GM04504 (cell line): ENCODE measurements at places on chromosomes 3 and 15.

DNA sequence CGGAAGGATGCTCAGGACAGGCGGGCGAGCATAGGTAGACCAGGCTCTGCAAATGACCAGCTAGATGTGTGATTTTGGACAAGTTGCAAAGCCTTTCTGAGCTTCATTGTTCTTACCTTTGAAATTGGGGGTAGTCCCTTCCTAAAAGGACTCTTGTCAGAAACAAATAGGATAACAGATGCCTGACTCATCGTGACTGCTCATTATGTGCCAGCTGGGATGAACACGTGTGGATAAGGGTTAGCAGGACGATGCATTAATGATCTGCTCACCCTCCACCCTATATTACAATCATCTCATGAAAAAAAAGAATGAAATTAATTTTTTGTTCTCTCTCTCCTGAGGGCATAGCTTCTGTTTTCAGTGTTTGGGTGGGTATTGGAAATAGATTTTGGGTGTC lies 223.4 kb downstream of the NR2F2 start:
- DNase-seq: no peak

DNA sequence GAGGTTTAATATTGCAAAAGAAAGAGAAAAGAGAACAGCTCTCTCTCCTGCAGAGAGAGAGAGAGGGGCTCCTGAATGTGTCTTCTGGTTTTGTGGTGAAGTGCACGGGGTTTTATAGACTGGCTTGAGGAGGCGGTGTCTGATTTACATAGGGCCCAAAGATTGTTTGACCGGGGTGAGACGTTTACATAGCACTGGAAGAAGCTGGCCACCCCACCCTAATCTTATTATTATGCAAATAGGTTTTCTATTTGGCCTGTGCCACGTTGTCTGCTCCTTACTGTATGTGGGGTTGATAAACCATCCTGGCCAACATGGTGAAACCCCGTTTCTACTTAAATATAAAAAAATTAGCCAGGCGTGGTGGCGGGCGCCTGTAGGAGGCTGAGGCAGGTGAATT lies 268.6 kb downstream of the SV2B start:
- DNase-seq: no peak

GRCh38 chr15:20341901-20342600 lies 199.5 kb downstream of the GOLGA6L6 start:
- DNase-seq: no peak

GRCh38 chr3:129417326-129417725 lies 11.1 kb downstream of the EFCAB12 start:
- DNase-seq: no peak

DNA sequence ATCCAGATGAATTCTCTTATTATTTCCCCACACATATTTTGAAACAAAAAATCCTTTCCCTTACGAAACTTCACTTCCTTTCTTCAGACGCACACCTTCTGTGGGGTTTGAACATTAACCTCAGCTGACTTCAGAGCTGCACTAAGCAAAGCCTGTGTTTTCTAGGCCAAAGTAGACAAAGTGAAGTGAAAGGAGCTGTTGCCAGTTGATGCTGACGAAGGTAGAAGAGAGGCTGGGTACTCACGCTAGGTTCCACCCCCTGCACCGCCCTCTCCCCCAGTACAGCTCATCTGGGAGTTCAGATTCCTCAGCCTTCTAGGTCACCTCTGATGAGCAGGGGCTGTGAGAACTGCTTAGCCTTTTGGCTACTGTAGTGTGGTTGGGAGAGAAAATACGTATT lies 24.1 kb downstream of the DUT start:
- DNase-seq: no peak

DNA sequence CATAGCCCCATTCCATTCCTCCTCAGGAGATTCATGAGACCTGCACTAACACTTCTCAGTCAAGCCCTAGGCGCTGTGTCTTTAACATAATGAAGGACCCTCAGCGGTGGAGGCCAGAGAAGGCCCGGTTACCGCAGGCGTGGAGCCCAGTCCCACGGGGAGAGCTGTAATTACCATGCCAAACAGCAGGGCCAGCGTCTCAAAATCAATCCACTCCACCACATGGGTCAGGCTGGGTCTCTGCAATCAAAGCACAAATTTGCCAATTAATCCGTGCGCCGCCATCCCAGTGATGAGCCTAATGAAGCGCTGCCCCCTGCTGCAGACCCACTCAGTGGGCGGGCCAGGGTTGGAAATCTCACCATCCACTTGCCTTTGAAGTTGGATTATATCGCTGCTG lies 109.7 kb downstream of the OCA2 start:
- no peak for DNase-seq

DNA sequence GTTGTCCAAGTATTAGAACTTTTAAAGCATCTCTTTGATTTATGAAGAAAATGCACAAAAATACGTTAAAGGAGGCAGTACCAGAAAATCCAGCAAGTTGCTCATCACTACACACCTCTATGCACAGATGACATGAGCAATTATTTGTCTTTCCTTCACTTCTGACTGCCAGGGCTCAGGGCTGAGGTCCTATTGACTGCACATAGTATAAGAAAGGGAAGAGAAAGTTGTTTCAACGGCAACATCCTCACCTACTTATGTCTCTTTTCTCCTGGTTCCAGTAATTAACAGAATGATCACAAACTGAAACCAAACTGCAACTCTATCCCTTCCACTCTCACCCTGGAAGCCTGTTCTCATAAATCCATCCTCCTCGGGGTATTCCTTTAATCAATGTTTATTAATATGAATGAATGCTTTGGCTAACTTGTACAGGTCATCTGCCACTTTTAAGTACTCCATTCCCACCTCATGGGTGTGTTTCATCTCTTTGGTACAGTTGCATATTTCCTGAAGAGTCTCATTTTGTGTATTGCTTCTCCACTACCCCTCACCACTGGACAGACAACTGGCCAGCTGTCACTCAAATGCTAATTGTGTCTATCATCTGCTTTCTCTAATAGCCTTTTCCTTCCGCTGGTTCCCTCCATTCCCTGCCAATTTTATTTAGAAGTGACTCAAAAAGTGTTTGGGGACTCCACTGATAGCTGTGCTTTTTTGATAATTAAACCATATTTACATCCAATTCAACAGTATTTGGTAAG lies 34.5 kb downstream of the RAB27A start:
- DNase-seq: no peak

DNA sequence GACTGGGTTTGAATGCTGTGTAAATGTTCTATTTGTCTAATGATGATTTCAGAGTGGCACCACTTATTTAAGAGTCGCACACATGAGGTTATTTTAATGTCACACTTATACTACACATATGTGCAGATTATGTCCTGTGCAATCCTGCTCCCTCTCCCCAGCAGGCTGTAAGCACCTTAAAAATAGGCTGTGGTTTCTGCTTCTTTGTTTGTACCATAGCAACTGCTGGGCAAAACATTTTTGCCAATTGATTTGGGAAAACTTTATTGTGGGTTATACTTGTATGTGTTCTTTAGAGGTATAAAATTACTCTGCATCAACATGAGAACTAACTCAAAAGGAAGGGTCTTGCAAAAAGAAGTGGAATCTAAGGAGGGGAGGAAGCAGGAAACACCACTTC lies 318.5 kb downstream of the NTRK3 start:
- no peak for DNase-seq
